ENCODE measurements at places on chromosomes 3 and 15.

- no peak for DNase-seq
Observed at GRCh38 chr15:39665629-39666250, 84.9 kb downstream of the THBS1 start.

DNA sequence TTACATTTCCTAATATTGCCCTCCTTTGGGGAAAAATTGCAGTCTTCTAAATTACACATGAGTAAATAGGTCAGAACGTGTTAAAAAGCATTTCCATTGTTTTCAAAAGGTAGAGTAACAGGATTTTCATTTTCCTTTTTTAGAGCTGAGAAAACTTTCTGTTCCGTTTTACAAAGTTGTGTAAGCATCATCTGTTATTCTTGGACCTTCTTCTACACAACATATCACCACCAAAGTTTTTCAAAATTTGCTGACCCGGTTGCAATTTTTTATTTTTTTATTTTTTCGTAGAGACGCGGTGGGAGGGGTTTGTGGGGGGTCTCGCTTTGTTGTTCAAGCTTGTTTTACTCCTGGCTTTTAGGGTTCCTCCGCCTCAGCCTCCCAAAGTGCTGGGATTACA lies 1.1 kb downstream of the CCDC39 start:
- DNase-seq = no peak

DNA sequence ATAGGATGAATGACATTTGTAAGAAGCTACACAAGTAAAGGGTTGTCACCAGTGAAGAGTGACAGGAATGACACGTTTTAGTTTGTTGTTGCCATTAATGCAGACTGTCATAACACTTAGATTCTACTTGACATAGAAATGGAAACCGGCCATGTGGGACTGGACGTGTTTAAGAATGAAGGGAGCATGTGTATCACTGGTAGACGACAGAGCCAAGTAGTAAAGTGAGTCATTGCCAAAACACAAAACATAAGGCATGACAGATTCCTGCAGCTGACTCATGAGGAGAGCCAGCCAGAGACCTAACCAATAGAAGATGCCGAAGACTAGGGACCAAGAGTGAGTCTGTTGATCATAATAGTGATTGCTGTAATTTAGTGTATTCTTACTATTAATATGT lies 106.2 kb upstream of the PLAAT1 start:
- no peak for DNase-seq

DNA sequence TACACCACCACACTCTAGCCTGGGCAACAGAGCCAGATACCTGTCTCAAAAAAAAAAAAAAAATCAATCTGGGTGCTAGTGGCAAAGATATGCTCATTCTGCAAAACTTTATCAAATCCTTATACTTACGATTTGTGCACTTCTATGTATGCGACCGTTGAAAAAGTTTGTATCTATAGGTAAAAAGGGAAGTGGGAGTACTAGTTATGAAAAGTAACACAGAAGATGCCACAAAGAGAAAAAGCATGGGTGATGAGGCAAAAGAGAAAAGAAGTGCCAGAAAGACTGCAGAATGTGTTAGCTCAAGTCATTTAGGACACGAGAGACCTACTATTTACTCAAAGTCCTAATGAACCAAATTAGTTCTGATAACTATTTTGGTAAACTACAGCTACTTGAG lies 407.8 kb downstream of the SHQ1 start:
- DNase-seq = no peak

DNA sequence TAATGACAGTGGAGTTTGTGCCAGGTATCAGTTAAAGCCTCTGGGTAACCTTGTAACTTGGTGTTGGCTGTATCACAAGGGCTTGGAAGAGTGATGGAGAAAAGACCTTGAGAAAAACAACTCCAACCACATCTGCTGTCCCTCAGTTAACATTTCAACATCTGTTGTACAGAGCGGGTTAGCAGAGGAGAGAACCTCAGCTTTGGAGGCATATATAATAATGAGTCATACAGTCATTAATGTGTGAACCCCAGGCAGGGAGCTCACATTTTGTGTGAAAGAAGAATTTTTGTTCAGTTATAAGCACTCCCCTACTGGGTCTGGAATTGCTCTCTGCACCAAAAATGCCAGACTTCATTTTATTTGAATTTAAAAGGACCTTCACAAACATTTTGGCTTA lies 439.5 kb downstream of the PDCD6IP start:
- DNase-seq = no peak

DNA sequence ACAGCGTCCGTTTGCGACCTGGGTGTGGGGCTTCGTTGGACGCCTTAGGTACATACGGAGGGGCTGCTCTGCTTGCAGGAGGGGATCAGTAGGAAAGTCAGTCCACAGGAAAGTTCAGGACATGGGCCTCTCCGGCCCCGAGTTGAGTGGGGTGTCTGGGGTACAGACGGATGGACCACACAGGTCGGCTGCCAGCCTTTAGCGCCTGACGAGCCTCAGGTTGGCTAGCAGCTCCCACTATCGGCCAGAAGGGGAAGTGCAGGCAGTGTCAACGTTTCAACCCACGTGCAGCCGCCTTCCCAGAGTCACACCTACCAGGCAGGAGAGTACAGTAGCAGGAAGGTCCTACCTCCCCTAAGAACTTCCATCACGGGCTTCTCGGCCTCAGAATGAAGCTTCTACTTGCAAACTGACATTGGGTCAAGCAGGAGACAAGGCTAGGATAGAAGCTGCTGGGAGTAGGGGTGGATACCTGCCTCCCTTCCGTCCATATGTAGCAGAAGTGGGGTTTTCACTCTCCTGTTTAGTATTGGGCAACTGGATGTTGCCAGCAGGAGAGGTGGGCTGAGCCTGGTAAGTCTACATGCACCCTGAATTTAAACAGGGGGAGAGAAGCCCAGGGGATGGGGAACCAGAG lies 1.8 kb upstream of the SCN5A start:
- peak; percentile 61 for DNase-seq

DNA sequence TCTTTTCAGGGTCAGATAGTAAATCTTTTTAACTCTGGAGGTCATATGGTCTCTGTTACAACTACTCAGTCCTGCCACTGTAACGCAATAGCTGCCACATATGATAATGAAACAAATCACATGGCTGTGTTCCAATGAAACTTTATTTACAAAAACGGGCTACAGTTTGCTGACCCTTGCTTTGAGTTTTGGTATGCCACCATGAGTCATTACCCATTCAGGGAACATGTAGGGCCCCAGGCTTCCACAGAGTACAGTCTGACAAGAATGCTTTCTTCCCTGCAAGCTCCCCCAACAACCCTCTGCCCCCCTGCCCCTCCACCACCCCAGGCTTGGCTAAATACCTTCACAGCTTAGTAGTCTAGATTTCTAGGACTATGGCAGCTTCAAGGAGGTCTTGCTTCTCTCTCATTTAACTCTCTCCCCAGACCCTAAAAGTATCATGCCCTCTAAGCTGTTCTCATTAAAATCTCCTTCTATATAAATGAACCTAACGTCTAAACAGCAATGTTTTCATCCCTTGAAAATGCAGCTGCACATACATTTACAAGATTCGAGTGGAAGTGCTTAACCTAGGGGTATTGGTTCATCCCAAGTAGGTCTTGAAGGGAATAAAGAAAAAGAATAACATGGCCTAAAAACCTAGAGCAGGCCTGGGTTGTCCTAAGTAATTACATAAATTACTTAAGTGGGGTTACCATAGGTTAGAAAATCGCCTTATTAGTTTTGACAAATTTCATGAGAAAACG lies 117.8 kb upstream of the PRICKLE2 start:
- DNase-seq = no peak

DNA sequence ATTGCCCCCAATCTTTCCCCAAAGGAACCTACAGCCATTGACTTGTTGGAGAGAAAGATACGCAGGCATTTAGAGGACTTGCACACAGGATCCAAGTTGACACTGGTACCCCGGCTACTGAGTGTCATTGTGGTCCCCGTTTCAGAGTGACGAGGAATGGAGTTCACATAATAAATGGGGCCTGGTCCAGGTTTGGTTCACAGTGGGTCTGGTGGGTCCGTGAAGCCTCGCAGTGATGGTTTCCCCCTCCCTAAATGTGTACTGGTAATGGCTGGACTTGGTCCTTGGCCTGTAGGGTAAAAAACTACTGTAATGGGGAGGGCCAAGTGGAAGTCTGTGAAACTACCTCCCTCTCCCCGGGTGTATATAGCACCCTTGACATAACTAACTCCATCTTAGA lies 232.1 kb upstream of the LYSMD4 start:
- DNase-seq = no peak

- no peak for DNase-seq
Observed at GRCh38 chr15:65578904-65579728, 31.8 kb downstream of the INTS14 start.

DNA sequence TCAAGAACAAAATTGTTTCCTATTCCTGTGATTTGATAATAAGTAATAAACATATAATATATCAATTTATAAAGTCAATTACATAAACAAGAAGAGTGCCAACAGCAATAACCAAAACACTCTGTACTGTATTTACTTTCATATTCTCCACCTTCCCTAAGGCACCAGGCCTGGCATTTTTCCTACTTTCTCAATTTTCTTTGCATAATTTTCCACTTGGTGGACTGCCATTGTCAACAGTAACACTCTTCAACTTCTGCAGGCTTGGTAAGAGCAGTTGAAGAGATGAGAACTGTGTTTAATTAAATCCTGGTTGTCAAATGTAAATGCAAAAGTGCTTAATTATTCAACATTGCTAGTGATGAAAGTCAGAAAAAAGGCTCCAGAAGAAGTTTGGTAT lies 229.8 kb upstream of the PLSCR5 start:
- no peak for DNase-seq

GRCh38 chr3:3447641-3448040 lies 268.1 kb upstream of the CRBN start:
- no peak for DNase-seq

DNA sequence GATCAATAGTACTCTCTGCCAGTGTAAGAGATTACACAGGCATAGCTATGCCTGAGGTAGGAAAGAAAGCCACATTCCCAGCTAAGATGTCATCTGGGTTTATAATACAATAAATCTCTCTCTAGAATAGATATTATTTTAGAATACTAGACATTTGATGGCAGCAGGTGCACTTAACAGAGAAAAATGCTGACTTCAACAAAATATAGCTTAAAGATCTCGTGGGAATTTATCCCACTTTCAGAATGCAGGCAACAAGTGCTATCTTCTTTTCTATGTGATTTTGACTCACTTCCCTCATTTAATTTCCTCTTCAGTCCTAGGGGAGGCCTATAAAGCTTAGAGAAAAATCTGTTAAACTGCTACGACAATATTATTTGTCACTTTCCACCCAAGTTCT lies 60.9 kb upstream of the FSIP1 start:
- DNase-seq = no peak

DNA sequence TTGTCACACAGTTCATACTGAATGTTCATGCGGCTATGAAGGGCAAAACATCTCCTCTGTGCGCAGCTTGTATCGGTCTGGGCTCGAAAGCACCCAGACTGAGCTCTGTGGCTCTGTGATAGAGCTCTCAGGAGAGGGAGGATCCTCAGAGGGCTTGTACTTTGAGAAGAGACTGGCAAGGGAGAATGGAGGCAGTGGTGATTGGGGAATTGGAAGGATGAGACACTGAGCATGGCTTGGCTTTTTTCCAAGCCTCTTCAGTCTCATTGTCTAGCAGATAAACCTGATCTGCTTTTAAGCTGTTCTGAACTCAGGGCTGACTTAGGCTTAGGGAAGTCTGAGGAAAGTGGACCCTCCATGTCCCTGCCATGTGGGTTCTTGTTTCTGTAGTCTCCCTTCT lies 43.0 kb downstream of the RAD54L2 start:
- no peak for DNase-seq

DNA sequence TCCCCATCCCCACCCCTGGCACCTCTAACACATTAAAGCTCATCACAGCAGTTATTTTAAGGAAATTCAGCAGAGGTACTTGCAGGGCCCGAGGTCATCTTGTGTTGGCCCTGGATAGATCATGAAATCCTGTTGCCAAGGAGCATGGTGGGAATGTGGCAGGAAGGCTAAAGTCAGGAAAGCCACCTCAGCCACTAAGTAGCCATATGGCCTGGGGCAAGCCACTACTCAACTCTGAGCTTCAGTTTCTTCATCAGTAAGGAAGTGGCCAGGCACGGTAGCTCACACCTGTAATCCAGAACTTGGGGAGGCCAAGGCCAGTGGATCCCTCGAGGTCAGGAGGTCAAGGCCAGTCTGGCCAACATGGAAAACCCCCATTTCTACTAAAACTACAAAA lies 55.9 kb downstream of the LIPC start:
- DNase-seq = no peak

DNA sequence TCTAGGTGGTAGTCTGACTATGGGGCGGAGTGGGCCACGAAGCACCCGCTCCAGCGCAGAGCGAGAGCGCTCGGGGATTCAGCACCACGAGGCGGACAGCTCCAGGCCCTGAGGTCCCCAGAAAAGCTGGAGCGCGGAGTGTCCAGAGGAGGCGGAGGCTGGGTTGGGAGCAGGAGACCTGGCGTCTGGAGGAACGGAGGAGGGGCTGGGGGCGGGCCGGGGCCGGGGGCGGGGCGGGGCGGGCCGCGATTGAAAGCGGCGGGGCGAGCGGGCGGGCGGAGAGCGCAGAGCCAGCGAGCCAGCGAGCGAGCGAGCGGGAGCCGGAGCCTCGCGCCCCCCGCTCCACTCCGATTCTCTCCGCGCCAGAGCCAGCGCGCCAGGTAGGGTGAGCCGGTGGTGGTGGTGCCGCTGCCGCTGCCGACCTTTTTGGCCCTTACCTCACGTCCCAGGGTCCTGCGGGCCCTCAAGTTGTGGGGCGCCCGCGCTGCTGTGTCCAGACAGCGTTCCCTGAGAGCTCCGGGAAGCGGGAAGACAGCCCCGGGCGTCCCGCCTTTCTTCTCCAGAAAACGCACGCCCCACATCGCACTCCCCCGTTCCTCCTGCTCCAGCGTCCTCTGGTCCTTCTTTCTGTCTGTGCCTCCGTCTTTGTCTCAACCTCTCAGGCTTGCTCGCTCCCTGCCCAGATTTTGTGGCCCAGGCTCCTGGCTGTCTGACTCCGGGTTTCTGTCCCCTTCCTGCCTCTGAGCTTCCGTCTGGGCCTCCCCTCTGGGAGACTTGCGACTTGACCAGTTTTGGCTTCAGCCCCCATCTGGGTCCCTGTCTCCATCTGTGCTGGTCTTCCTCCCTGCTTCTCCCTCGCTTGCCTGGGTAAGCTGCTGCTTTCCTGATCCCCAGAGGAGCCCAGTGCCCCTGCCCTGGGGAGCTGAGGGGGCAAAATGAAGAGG lies at the start of gene GRM2:
Gene GRM2 (plus strand): TSS at position 281 of the 944 bp plus-strand sequence. CDS start 1,916 bp downstream, outside the sequence.
- peak; percentile 78 for DNase-seq

- no peak for DNase-seq
Observed at GRCh38 chr15:27869697-27870281, 229.3 kb downstream of the OCA2 start.

GRCh38 chr15:31396881-31397560 lies 70.4 kb downstream of the KLF13 start:
- DNase-seq = peak; percentile 94

GRCh38 chr3:183328823-183329222 lies 75.8 kb downstream of the B3GNT5 start:
- no peak for DNase-seq

- DNase-seq = no peak
Observed at GRCh38 chr3:57758686-57759085, 2.6 kb downstream of the SLMAP start.
